ENCODE measurements at places on chromosomes 3 and 15.

- no peak for DNase-seq
Observed at GRCh38 chr3:172461530-172462138, 13.4 kb upstream of the GHSR start.

GRCh38 chr15:33722005-33722672 lies 246.2 kb upstream of the CHRM5 start:
- peak; percentile 3 for DNase-seq

- no peak for DNase-seq
Observed at GRCh38 chr3:50268703-50269451, at the start of gene SEMA3B. TSS of gene SEMA3B (plus strand) at chr3:50269147. CDS start at chr3:50269241, 94 bp downstream.

DNA sequence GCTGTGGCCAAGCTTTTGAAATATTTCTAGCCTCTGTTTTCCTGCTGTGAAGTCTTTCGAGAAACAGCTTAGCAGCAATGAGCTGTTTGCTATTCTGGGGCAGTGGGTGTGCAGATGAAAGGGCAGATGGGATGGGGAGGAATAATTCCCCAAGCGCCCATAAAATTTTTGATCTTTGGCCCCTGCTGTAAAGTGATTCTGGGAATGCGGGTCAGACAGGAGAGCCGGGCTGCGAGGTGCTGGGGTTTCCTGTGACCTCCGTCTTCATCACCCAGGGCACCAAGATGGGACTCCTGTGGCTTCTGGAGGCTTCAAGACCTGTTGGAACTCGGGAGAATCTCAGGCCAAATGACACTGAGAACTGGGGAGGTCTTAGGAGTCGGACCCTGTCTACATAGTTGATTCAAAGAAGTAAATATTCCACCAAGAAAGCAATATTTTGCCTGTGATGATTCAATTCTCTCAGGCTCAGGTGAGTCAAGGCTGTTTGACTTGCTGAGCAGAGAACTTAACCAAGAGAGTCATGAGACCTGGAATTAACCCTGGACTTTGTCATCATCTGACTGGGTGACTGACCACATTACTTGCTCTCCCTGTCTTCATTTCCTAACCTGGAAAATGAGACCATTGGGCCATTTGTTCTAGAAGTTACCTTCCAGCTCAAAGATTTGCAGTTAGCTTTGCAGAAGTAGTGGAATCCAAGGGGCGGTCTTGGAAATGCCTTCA lies 86.4 kb downstream of the POLR2M start:
- DNase-seq = no peak

DNA sequence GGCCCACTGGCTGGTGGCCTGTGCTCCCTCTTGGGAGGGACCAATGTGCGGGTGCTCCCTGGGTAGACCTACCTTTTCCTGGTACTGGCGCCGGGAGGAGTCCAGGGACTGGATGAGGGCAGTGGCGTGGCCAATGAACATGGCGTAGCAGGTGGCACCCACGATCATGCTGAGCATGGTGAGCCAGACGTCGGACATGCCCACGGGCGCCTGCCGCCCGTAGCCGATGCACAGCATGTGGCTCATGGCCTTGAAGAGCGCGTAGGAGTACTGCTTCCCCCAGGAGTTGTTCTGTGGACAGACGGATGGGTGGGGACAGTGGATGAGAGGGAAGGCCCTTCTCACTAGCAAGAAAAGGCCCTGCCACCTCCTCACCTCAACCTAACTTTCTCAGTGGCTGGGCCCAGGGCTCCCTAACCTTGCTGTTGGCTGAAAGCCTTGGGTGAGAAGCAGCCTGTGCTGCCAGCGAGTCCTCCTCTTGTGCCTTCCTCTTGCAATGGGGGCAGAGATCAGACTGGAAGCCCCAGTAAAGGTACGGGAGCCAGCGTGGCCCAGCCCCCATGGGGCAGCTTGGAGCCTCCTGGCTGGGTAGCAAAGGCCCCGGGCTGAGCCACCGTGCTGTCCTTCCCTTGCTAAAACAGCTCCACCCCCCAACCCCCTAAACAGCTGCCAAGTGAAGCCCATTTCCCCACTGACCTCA lies 39.1 kb downstream of the HCN4 start:
- no peak for DNase-seq

- no peak for DNase-seq
Observed at GRCh38 chr3:67898916-67899315, 244.5 kb upstream of the SUCLG2 start.

DNA sequence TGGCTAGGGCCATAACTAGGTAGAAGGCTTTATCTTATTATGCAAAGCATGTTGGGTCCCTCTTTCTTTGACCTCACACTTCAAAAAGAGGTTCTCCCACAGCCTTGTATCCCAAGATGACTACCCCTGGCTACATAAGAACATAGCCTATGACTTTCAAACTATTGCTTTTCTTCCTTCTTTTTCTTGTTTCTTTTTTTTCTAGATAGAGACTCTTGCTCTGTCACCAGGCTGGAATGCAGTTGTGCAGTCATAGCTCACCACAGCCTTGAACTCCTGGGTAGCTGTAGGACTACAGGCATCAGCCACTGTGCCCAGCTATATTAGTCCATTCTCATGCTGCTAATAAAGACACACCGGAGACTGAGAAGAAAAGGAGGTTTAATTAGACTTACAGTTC lies 47.2 kb downstream of the DIPK2A start:
- DNase-seq = no peak

All from CD4-positive, alpha-beta T cell treated with Interferon gamma for 1 hour (primary cell).